CD4-positive, alpha-beta T cell treated with Interleukin-12 subunit alpha and Interleukin-12 subunit beta, for 1 hour (primary cell): ENCODE measurements at places on chromosomes 5 and 9.
A peak's percentile ranks its signal among the peaks of the same experiment; 100 is the strongest.

DNA sequence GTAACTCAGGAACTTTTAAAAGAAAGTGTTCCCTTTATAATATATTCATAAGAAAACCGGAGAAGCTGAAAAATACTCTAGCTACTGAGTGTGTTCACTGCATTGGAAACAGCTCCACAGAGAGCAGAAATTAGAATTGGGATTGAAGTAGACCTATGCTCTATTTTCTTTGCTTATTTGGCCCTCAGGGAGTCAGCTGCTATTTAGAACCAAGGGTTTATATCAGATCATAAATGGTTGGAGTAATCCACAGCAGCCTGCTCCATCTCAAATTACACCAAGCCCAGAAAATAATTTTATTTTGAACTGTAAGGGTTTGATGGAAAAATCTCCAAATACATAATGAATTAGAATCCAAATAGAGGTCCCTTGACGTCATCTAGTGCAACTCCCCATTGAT lies 202.6 kb downstream of the ADAMTSL1 start:
- DNase-seq, result no peak

DNA sequence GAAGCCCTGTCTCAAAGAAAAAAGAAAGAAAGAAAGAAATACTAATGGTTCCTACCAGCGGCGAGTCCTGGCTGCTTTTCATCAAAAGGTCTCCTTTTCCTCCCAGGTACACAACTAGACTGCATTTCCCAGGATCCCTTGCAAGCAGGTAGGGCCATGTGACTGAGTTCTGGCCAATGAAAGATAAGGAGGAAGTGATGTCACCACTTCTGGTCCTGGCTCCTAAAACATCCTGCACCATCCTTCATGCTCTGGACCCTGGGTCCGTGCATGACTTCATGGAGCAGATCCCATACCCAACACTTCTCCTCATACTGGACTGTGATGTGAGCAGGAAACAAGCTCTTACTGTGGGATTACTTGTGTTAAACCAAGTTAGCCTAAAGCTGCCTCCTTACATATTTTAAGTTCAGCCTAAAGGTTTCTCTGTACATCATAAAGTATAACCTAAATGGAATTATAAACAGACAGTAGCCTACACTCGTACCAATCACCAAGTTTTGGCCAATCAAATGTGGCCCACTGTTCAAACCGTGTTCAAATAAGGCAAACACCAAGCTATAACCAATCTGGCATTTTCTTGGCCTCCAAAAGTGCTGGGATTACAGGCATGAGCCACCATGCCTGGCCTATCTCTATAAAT lies 30.2 kb upstream of the FUBP3 start:
- no peak for DNase-seq

GRCh38 chr5:39829441-39829840 lies 404.7 kb upstream of the DAB2 start:
- DNase-seq, result no peak

GRCh38 chr5:6495433-6496206 lies 47.0 kb downstream of the UBE2QL1 start:
- DNase-seq, result no peak

DNA sequence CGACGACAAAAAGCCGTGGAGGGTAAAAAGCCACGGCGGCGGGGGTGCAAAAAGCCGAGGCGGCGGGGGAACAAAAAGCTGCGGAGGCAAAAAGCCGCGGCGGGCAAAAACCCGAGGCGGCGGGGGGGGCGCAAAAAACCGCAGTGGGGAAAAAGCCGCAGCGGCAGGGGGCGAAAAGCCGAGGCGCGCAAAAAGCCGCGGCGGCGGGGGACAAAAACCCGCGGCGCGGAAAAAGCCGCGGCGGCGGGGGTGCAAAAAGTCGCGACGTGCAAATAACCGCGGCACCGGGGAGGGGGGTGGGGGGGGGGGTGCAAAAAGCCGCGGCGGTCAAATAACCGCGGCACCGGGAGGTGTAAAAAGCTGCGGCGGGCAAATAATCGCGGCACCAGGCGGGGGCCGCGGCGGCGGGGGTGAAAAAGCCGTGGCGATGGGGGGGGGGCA lies 511.5 kb downstream of the FOXD4L5 start:
- DNase-seq, result peak; percentile 42

DNA sequence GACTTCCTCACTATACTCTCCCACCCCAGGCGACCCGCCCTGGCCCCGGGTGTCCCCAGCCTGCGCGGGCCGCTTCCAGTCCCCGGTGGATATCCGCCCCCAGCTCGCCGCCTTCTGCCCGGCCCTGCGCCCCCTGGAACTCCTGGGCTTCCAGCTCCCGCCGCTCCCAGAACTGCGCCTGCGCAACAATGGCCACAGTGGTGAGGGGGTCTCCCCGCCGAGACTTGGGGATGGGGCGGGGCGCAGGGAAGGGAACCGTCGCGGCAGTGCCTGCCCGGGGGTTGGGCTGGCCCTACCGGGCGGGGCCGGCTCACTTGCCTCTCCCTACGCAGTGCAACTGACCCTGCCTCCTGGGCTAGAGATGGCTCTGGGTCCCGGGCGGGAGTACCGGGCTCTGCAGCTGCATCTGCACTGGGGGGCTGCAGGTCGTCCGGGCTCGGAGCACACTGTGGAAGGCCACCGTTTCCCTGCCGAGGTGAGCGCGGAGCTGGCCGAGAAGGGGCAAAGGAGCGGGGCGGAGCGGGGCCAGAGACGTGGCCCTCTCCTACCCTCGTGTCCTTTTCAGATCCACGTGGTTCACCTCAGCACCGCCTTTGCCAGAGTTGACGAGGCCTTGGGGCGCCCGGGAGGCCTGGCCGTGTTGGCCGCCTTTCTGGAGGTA lies 2.1 kb downstream of the CA9 start:
- peak; percentile 26 for DNase-seq

DNA sequence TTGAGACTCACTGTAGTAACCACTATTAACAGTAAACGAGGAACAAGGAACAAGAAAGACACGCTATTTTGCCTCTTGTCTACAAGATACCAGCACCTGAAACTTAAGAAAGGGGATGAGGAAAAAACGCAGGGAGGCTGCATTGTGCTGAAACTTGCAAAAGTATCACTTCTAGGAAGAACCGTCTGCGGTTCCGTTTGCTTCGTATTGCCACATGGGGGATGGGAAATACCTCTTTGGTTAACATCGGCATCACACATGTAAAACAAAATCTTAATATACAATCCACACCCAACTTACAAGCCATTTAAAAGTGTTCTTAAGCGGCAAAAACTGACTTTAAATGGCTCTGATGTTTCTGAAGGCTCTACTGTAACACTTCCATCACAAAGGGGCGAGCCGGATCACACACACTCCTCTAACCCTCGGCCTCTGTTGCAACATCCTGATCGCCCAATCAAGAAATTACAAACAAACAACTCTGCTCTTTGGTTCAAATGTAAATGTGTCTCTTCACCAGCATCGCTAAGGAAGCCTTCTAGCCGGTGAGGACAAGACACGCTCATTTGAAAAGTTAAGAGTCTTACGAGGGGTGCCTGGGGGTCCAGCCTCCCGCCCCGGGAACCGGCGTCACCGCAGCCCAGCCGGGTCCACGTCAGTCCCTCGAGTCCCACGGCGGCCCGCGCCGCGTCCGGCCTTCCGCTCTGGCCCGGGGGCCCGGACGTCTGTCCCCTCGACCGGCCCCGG lies 621 bp downstream of the SEC16A start:
- DNase-seq, result peak; percentile 55

- DNase-seq, result no peak
Observed at GRCh38 chr9:995781-996180, 19.3 kb downstream of the DMRT3 start.

GRCh38 chr9:27433631-27434325 lies 90.3 kb upstream of the IFNK start:
- DNase-seq, result no peak

DNA sequence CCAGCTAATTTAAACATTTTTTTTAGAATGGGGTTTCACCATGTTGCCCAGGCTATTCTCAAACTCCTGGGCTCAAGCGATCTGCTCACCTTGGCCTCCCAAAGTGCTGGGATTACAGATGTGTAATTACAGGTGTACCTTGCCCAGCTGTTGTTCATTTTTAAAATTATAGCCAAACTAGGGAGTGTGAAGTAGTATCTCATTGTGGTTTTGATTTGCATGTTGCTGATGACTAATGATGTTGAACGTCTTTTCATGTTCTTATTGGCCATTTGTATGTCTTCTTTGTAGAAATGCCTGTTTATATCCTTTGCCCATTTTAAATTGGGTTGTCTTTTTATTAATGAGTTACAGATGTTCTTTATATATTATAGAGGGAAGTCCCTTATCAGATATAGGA lies 31.5 kb downstream of the EHMT1 start:
- DNase-seq, result no peak

DNA sequence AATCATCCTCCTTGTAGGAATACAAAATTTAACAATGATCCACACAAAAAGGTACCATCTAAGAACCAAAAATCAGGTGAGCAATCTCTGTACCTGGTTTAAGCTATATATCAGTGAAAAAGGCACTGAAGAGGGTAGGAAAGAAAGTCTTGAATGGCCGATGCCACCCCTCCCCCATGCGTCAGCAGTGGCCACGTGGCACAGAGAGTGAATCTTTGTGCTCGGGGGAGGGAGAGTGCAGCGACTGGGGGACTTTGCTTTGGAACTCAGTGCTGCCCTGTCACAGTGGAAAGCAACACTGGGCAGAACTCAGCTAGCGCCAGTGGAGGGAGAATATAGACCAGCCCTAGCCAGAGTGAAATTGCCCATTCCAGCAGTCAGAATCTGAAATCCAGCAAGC lies 28.3 kb upstream of the PDE4D start:
- no peak for DNase-seq

- DNase-seq, result no peak
Observed at GRCh38 chr9:2359891-2360471, 261.6 kb upstream of the VLDLR start.

GRCh38 chr5:7755958-7756357 lies 95.0 kb downstream of the CFAP90 start:
- DNase-seq, result no peak

GRCh38 chr9:109440797-109441287 lies 57.3 kb downstream of the PTPN3 start:
- peak; percentile 42 for DNase-seq

DNA sequence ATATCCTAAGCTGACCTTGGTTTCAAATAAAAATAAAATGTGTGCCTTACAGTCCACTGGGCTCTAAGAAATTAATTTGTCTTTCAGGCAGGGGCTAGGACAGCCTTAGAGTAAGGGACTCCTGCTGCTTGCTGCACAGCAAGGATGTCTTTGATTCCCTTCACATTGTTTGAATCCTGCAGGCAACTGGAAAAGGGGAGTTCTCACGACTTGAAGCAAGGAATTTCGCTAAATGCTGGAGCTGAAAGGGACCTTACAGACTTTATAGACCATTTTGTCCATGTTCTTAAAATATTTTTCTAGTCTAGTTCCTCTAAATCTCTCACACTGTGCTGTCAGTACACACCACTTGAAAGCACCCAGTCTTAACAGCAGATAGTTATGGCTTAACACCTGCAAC lies 35.6 kb downstream of the FBXW11 start:
- no peak for DNase-seq

- no peak for DNase-seq
Observed at GRCh38 chr9:134637696-134638501, 3.7 kb upstream of the COL5A1 start.
